SIG-M5 (cell line): ENCODE measurements at places on chromosomes 4 and X.

DNA sequence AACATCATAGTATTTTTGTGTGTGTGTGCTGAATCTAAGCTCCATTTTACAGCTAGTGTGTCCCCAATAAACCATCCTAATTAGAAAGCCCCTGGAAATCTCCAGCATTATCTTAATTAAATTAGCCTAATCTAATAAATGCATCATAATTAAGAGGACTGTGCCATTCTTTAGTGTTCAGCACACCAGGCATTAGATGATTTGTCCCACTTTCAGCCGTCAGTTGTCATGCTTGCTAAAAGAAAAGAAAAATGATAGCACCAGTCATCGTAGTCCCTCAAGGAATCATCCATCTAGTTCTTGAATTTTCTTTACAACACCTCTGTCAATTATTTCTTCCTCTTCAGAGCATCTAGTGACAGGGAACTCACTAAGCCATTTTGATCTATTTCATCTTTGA lies 155.9 kb downstream of the PALLD start:
- no peak for DNase-seq

- DNase-seq, result no peak
Observed at GRCh38 chr4:168522356-168522755, 25.5 kb downstream of the PALLD start.

DNA sequence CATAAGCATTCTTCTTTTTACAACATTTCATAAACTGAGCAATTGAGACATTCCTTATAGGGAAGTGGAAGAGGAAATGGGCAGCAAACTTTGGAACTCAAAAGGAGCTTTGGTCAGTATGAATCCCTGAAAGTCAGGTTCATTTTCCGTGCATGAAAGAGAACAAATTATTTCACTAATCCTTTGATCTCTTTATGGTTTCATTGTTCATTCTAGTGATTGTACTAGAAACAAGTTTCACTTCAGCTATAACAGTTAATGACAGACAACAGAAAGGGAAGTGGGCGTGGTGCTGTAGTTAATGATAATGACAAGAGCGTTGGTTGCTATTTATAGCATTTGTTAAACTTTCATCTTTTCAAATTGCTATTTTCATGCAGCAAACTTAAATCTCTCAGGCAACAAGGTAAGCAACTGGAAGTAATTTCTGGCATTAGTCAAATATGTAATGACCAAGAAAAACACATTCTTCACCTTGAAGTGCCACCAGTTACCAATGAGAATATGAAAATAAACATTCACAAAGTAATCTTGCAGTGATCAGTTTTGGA lies 98.4 kb downstream of the AREG start:
- no peak for DNase-seq

DNA sequence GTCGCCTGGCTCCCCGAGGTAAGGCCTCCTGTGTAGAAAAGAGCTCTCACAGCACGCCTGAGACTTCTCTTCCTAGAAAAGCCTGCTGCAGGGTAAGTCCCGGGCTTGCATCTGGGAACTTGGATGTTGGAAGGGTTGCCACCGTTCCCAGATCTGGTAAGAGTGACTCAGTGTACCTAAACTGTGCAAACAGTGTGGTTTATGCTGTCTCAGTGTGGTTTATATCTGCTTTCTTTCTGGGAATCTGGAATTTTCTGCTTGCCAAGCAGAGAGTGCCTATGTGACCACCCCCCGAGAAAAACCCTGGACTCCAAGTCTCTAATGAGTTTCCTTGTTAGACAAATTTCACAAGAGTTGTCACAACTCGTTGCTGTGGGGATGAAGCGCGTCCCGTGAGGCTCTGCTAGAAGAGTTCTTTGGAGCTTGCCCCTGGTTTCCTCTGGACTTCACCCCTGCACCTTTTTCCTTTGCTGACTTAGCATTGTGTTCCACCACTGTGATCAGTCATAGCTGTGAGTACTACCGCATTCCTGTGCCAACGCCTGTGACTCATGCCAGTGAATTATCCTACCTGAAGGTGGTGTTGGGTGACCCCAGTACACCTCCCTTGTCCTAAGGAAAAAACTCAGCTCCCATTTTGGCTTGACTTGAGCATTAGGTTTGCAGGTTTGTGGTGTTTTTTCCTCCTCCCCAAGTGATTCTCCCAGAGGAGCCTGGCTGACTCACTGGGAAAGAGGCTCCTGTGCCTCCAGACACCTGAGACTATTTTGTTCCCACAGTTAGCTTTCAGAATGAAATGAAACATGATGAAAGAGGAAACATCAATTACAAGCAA lies 14.5 kb downstream of the SLC2A9 start:
- no peak for DNase-seq

DNA sequence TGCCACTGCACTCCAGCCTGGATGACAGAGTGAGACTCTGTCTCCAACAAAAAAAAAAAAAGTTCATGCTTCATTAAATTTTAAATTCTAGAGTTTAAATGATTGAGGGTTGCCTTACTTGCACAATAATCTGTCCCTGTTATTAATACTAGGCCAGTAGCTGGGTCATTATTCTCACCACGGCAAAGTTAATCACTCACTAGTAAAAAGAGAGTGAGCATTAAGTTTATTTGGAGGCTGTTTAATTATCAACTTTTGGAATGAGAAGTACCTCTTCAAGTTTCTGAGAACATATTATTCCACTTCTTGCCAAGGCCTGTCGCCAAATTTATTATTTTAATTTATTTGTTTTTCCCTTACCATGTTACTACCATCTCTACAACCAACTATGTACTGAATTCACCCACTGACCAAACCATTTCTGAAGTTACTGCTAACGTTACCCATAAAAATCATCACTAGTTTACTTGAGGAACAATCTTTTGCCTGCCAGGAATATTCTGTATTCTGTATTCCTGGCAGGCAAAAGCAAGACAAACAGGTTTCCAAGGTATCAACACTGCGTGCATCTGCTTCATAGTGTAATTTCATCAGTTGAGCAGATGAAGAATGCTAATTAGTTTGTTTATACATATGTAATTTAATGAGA lies 26.5 kb downstream of the GUCY1A1 start:
- no peak for DNase-seq

GRCh38 chr4:55793479-55793878 lies 26.1 kb upstream of the EXOC1L start:
- no peak for DNase-seq

GRCh38 chr4:16858275-16858752 lies 40.1 kb downstream of the LDB2 start:
- no peak for DNase-seq

DNA sequence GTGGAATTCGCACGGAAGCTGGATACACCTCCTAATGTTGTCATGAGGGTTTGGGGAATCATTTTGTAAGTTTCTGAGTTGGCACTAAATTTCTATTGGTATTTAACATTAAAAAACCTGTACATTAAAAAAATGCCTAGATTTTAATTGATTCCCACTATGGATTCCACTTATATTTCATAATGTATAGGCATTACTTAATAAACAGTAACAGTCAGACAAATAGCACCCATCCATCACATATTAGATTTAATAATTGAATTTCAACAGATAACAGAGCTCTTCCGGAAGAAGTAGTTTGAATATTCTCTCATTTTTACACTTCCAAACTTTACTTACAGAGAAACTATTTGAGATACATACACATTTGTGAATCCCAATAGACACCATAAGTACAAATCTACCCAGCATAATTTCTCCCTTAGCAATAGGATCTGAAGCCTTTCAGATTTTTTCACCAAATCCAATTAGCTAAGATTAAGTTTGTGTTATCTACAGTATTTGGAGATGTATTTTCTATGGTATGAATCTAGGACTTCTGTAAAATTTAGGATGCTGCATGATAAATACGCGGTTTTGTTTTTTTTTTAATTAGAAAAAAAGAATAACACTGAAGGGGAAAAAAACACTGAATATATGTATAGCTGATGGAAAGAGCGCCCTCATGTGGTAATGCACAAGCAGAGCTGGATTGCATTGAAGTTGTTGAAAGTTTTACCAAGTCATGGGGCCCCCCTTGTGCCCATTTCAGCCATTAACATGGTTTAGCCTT lies 12.2 kb upstream of the ODAM start:
- no peak for DNase-seq

DNA sequence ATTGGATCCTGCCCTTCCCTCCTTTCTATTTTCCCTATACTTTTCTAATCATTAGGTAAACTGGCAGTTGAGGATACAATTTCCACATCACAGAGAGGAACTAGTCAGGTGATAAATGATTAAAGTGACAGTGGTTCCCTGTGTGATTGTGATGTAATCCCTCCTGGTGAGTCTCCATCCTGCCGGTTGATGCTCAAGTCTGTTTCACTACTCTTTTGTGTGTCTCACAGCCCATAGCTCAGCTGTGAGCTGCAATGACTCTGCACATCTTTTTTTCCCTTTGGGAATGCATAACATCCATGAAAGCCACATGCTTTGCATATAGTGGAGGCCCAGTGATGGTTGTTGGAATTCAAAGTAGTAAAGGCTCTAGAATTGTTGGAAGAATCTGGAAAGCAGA lies 60.4 kb downstream of the CCNI start:
- no peak for DNase-seq

GRCh38 chr4:84089652-84090437 lies 409.2 kb downstream of the NKX6-1 start:
- DNase-seq, result no peak

- no peak for DNase-seq
Observed at GRCh38 chrX:13937370-13938050, 92.2 kb downstream of the GEMIN8 start.

DNA sequence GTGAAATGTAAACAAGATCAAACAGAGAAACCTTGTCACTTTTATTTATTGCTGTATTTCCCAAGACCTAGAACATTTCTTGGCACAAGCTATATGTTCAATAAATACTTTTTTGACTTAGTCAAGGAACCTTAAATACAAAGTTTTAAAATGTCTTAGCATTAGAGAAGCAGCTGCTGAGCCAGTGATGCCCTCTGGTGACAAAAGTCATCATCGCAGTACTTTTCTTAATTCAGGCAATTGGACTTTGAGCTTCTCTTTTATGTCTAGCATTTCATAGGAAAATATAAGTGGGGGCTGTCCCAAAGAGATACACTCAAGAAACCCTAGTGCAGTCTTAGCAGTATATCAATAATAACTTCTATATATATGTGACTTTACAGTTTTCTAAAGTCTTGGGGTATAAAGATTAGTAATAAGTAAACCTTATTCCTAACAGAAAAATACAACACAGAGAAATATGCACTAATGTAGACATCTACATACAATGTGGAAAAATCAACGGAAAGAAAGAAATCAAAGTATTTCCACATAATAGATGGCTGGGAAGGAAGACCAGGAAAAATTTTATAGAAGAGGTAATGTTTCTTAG lies 118.4 kb downstream of the DTHD1 start:
- no peak for DNase-seq

GRCh38 chrX:11663875-11664210 lies 1.9 kb downstream of the ARHGAP6 start:
- no peak for DNase-seq

GRCh38 chrX:13815664-13816063 lies 1.2 kb downstream of the GPM6B start:
- DNase-seq, result no peak

- DNase-seq, result no peak
Observed at GRCh38 chrX:30900227-30900626, 11.2 kb upstream of the TAB3 start.

- DNase-seq, result no peak
Observed at GRCh38 chr4:42398171-42398870, 1.0 kb downstream of the SHISA3 start.

GRCh38 chr4:94537921-94538628 lies 86.3 kb downstream of the PDLIM5 start:
- no peak for DNase-seq

DNA sequence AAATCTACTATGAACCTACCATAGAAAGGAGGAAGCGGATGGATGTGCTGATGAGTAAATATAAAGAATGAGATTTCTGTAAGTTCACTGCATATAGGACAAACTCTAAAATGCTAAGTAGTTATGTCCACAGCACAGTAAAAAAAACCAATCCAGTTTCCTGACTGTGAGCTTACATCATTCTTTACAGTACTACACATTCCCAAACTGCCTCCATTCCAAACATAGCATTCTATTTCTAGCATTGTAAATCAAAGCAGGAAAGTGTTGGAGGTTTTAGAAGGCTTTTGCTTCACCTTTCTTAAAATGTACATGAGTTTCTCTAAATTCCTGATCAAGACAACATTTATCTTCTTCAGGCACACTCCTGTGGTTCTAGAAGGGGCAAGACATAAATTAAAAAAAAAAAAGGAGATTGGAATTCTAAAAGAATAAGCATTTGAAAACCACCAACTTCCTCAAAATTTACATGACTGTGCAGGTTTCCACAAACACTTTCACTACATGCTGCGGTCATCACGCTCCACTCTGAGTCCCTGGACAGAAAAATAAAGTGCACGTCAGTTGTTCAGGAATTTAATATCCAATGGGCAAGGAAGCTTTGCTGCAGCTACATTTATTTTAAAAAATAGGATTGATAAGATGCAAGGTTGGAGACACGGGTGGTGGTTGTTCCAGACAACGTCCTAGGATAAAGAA lies 297.6 kb upstream of the STS start:
- no peak for DNase-seq

- DNase-seq, result no peak
Observed at GRCh38 chrX:153886915-153887314, 942 bp upstream of the L1CAM start.

DNA sequence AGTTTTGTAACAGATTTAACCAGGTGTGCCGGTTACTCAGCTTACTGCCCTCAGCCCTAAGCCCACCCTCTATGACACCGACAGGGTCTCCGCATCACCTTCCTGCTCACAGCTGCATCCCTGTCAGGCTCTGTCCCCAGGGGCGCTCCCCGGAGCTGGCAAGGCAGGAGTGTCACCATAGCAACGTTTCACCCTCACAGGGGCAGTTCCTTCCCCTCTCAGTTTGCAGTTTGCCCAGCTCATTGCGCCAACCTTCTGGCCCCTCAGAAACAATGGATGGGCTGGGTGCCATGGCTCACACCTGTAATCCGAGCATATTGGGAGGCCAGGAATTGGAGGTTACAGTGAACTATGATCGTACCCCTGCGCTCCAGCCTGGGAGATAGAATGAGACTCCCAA lies 42.6 kb downstream of the RGS12 start:
- DNase-seq, result no peak
